ENCODE measurements at places on chromosomes 2 and 18.

DNA sequence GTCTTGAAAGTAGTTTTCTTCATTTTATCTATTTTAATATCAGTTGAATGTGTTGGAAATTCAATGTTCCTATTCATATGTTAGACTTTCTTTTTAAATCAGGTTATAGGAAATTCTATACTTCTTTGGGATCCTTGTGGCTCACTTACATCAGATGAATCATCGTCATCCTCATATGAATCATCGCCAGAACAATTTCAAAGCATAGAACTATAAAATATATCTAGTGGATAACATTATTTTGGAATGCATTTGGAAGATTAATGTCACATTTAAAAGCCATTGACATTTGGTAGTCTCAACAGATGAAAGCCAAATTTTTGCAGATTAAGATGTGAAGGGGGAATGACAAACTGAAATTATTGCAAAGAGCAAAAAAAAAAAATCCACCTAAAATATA lies 94.1 kb downstream of the FAM161A start:
- DNase-seq, result no peak

DNA sequence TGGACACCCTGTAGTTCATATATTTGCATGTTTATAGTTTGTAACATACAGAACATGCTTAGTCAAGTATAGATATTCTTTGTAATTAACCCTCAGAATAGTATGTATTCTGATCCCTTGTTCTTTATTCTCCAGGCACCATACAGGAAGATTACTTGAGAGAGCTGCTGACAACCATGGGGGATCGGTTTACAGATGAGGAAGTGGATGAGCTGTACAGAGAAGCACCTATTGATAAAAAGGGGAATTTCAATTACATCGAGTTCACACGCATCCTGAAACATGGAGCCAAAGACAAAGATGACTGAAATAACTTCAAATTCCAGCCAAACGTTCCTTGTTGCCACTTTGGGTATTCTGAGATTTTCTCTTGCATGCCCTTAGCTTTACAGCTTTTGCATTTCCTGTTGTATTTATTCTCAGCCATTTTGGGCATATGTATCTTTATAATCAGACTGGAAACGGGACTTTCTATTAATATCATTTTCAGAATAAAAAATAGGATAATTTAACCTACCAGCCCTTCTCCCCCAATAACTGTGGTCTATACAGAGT lies 6.2 kb upstream of the MYL12B start:
- no peak for DNase-seq

DNA sequence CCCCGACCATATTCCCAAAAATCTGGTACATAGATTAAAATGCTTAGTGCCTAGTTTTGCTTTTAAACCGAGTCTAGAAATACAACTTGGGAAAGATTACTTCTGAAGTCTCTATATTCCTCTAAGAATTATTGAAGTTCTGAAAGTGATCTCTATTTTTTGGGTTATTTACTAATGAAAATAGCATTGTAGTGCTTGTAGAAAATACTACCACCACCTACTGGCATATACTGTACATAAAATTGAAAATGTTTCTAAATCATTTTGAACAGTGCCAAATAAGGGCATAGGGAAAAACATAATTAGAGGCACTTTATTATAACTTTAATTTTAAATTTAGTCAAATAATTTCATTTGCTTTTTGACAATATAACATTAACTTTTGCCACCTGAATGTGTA lies 1399.6 kb upstream of the ZEB2 start:
- DNase-seq, result no peak

- no peak for DNase-seq
Measured at GRCh38 chr18:6785001-6785400, 55.5 kb downstream of the ARHGAP28 start.
